ENCODE measurements at places on chromosomes 5 and 9.

GRCh38 chr5:139470821-139471300 is at the start of gene SMIM33:
Gene SMIM33, plus strand, starts transcription at chr5:139471004. Its CDS starts 118 bp downstream, at chr5:139471122.
- no peak within 1 kb of the TSS for H3K4me3 ChIP-seq
- no peaks in the 10 kb centered on the region for H3K27me3 ChIP-seq
- H3K4me1 ChIP-seq, result peaks cover 16% of the 10 kb centered on the region
- no peak for DNase-seq
- no peak within 1 kb of the TSS for H3K27ac ChIP-seq

DNA sequence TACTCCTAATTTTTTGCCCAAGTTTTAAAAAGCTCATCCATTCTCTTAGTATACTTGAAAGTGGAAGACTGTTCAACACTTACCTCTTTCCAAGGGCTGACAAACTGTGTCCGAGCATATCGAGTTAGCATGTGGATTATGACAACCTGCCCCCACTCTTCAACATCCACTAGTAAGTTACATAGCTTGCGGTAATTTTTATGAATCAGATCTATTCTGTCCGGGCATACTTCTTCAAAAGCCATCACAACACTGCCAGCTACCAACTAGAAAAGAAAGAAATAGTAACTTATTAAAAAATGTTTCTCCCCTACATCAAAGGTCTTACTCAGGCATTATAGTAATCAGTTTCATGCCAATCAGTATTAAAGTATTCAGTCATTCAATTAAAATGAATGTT is 78.5 kb downstream of the AP3B1 start:
- no peak overlapping the region for H3K4me3 ChIP-seq
- no peaks in the 10 kb centered on the region for H3K27me3 ChIP-seq
- DNase-seq, result no peak
- no peaks in the 10 kb centered on the region for H3K36me3 ChIP-seq
- H3K27ac ChIP-seq, result no peak overlapping the region

- H3K27me3 ChIP-seq, result no peaks in the 10 kb centered on the region
- no peaks in the 10 kb centered on the region for H3K4me1 ChIP-seq
- H3K4me3 ChIP-seq, result no peak overlapping the region
- H3K27ac ChIP-seq, result no peak overlapping the region
Observed at GRCh38 chr9:19665146-19665863, 123.5 kb downstream of the SLC24A2 start.

DNA sequence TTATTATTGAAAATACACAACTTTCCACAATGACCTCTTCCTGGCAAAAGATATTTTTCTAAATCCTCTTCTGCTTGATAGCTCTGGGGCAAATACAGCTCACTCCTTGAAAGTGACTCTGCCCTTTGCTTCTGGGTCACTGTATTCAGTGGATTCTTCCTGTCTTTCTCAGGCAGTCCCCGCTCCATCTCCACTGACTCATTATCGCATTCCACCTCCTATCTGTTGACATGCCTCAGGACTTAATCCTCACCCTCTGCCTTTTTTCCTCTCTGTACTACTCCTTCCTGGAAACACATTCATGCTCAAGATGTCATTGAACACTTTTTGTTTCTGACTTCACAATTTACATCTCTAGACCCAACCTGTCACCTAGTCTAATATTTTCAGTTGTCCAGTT is 8.4 kb upstream of the RGS7BP start:
- DNase-seq, result peak; percentile 46
- no peak overlapping the region for H3K4me3 ChIP-seq
- no peaks in the 10 kb centered on the region for H3K27me3 ChIP-seq
- H3K4me1 ChIP-seq, result no peaks in the 10 kb centered on the region

GRCh38 chr5:124754206-124754927 is 7.9 kb upstream of the ZNF608 start:
- H3K27ac ChIP-seq, result no peak overlapping the region
- no peaks in the 10 kb centered on the region for H3K27me3 ChIP-seq
- peaks cover 23% of the 10 kb centered on the region for H3K4me1 ChIP-seq
- no peak for DNase-seq

DNA sequence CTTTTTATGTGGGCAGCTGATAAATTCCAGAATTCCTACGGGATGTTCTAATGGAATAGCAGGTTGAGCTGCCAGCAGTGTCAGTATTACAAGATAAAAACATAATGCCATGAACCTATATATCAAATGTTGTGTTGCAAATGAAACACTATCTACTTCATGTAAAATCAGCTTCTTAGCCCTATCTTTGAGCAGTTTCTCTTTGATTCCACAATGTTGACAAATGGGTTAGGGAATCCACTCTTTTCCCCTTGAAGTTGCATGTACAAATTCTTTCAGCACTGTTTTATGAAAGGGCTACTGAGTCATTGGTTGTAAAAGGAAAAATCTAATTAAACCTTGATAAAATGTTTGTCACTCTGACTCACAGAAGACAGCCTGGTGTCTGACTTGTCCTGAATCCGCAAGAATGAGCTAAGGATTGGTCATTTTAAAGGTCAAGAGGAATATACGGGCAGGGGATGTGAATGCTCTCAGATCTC is 950.6 kb upstream of the NUDT12 start:
- peak; percentile 27 for DNase-seq
- no peaks in the 10 kb centered on the region for H3K27me3 ChIP-seq
- peak overlapping the region; percentile 42 for H3K27ac ChIP-seq

- peak overlapping the region; percentile 89 for H3K27ac ChIP-seq
- no peaks in the 10 kb centered on the region for H3K27me3 ChIP-seq
- H3K4me3 ChIP-seq, result no peak overlapping the region
- DNase-seq, result no peak
- H3K4me1 ChIP-seq, result no peaks in the 10 kb centered on the region
- no peaks in the 10 kb centered on the region for H3K36me3 ChIP-seq
Observed at GRCh38 chr9:98929071-98929470, 14.6 kb upstream of the COL15A1 start.

- H3K27me3 ChIP-seq, result no peaks in the 10 kb centered on the region
- no peak overlapping the region for H3K4me3 ChIP-seq
- peaks cover 24% of the 10 kb centered on the region for H3K4me1 ChIP-seq
Observed at GRCh38 chr5:34531751-34532360, 124.3 kb upstream of the RAI14 start.

GRCh38 chr5:151523335-151523734 is 67.8 kb downstream of the FAT2 start:
- no peaks in the 10 kb centered on the region for H3K27me3 ChIP-seq
- no peaks in the 10 kb centered on the region for H3K36me3 ChIP-seq
- H3K27ac ChIP-seq, result no peak overlapping the region
- no peak overlapping the region for H3K4me3 ChIP-seq
- peak; percentile 47 for DNase-seq
- no peaks in the 10 kb centered on the region for H3K4me1 ChIP-seq

DNA sequence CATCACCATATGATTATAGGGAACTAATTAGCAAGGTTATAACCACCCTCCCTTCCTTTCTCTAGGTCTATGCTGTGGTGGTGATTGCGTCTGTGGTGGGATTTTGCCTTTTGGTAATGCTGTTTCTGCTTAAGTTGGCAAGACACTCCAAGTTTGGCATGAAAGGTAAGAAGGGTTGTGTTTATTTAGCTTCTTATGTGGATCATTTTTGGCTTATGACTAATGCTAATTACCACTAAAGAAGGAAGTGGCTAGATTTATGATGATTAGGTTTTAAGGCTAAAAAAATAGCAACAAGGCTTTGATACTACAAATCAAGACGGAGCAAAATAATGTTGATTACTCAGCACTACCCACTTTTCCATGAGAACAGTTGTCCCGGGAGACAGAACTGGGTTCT is 82.4 kb downstream of the NTRK2 start:
- no peak overlapping the region for H3K27ac ChIP-seq
- H3K4me1 ChIP-seq, result no peaks in the 10 kb centered on the region
- DNase-seq, result no peak
- H3K36me3 ChIP-seq, result no peaks in the 10 kb centered on the region

- H3K36me3 ChIP-seq, result no peaks in the 10 kb centered on the region
- no peaks in the 10 kb centered on the region for H3K27me3 ChIP-seq
- peak overlapping the region; percentile 88 for H3K27ac ChIP-seq
- no peak overlapping the region for H3K4me3 ChIP-seq
Observed at GRCh38 chr5:145854651-145855258, 18.1 kb downstream of the GRXCR2 start.

GRCh38 chr5:1521671-1522600 is 1.8 kb downstream of the LPCAT1 start:
- DNase-seq, result peak; percentile 54
- no peaks in the 10 kb centered on the region for H3K36me3 ChIP-seq
- H3K27ac ChIP-seq, result peak overlapping the region; percentile 45
- H3K27me3 ChIP-seq, result no peaks in the 10 kb centered on the region
- H3K4me3 ChIP-seq, result peak overlapping the region; percentile 79

- H3K27ac ChIP-seq, result peak overlapping the region; percentile 21
- no peaks in the 10 kb centered on the region for H3K4me1 ChIP-seq
- no peak overlapping the region for H3K4me3 ChIP-seq
- no peaks in the 10 kb centered on the region for H3K36me3 ChIP-seq
Observed at GRCh38 chr9:4334410-4334813, 34.5 kb upstream of the GLIS3 start.

DNA sequence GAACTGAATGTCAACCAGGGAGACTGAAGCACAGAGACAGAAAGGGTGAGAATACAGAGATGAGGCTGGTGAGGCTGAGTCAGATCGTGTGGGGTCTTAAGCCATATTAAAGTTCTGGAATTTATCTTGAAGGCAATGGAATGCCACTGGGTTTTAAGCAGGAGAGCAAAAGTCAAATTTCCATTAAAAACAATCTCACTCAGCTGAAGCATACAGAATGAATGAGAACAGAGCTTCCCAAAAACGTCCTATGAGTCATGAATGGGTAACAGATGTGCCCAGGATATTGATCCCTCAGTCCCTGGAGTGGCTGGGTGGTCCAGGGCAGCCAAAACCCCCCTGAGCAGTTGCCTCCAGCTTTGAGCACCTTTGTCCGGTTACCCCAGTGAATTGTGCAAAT is 44.9 kb downstream of the PFDN1 start:
- DNase-seq, result no peak
- H3K4me3 ChIP-seq, result no peak overlapping the region
- H3K4me1 ChIP-seq, result peaks cover 23% of the 10 kb centered on the region
- no peaks in the 10 kb centered on the region for H3K36me3 ChIP-seq

DNA sequence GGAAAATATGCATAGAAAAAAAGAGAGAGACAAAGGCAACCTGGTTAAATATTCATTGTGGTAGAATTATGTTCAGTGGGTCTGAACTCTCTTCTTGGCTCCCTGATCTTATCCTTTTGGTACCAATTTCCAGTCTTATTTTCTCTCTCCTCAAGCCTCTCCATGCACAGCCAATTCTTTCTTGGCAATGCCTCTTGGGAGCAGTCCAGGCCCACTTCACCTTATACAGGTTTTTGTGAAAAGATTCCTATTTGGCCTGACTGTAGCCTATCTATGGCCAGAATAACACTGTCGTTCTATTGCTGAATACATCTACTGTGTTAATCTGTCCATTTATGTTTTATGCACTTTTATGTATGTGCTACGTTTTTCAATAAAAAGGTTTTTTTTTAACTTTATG is 2.7 kb downstream of the ELOVL7 start:
- H3K36me3 ChIP-seq, result no peaks in the 10 kb centered on the region
- H3K27me3 ChIP-seq, result peaks cover 20% of the 10 kb centered on the region
- H3K4me1 ChIP-seq, result peaks cover 2% of the 10 kb centered on the region
- H3K27ac ChIP-seq, result no peak overlapping the region
- DNase-seq, result no peak

GRCh38 chr5:86074297-86074696 is 543.4 kb upstream of the COX7C start:
- no peak for DNase-seq
- no peak overlapping the region for H3K27ac ChIP-seq

GRCh38 chr9:131663288-131663687 is 76.6 kb downstream of the RAPGEF1 start:
- H3K4me3 ChIP-seq, result no peak overlapping the region
- no peak overlapping the region for H3K27ac ChIP-seq
- no peaks in the 10 kb centered on the region for H3K36me3 ChIP-seq
- peaks cover 11% of the 10 kb centered on the region for H3K4me1 ChIP-seq
- H3K27me3 ChIP-seq, result no peaks in the 10 kb centered on the region

DNA sequence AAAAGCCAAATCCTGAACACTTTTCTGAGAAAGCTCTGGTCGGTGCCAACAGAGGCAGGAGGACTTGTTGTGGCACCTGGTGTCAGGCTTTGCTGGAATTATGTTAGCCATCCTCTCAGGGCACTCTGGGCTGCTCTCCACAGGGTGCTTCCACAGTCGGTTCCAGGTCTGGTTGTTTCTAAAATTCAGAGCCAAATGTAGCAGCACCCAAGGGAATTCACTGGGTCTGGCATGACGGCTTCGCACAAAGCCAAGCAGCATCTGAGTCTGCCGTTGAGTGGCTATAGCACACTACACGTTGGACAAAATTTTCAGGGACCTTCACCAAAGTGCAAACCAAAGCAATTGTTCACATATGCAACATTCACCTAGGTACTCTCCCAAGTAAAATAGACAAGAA is 110.2 kb downstream of the PJA2 start:
- no peaks in the 10 kb centered on the region for H3K36me3 ChIP-seq
- no peaks in the 10 kb centered on the region for H3K4me1 ChIP-seq
- no peak overlapping the region for H3K27ac ChIP-seq
- H3K27me3 ChIP-seq, result no peaks in the 10 kb centered on the region

GRCh38 chr9:5446451-5447236 is 3.7 kb upstream of the CD274 start:
- H3K4me1 ChIP-seq, result no peaks in the 10 kb centered on the region
- no peaks in the 10 kb centered on the region for H3K36me3 ChIP-seq
- H3K27ac ChIP-seq, result no peak overlapping the region
- DNase-seq, result no peak

DNA sequence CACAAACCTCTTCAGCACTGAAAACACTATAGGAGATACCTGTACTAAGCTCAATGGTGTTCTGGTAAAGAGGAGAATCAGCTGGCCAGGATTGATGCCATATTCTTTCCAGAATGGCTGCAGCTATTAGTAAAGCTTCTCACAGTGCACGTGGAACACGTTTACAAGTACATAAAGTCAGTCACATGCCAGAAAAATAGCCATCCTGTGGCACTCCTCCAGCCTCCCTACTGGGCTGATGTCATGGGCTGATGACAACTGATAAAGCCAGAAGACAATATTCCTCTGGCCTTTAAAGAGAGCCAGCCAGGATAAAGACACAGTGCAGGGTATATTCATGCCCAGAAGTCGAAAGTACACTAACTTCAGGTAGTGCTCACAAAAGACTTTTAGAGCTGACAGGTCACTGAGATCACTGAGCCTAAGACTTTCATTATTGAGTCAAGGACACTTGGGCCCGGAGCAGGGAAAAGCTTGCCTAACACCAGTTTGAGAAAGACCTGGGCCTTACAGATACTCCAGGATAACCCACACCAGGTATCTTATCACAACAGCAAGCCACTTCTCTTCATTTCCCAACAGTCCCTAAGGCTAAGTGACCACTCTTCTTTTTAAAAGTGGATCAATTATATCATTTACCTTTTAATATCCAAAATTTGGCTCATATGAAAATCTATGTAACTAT is 29.4 kb downstream of the ABITRAM start:
- no peak overlapping the region for H3K27ac ChIP-seq
- no peak overlapping the region for H3K4me3 ChIP-seq
- H3K4me1 ChIP-seq, result no peaks in the 10 kb centered on the region
- no peaks in the 10 kb centered on the region for H3K36me3 ChIP-seq

DNA sequence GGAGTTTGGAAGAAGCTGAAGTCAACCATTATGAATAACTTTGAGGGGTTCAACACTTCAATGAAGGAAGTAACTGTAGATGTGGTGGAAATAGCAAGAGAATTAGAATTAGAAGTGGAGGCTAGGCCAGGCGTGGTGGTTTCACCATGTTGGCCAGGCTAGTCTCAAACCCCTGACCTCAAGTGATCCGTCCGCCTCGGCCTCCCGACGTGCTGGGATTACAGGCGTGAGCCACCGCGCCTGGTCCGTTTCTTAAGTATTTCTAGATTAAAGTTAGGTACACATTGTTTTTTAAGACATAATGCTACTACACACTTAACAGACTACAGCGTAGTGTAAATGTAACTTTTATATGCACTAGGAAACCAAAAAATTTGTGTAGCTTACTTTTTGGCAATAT is 14.1 kb downstream of the FNIP1 start:
- H3K27me3 ChIP-seq, result no peaks in the 10 kb centered on the region
- H3K27ac ChIP-seq, result no peak overlapping the region
- DNase-seq, result no peak
- H3K4me3 ChIP-seq, result no peak overlapping the region
- H3K4me1 ChIP-seq, result no peaks in the 10 kb centered on the region

Measured in hepatocyte (in vitro differentiated cells).